Uterus (tissue), 4 donors: ENCODE measurements at places on chromosomes 2 and 18.
A peak's percentile ranks its signal among the peaks of the same experiment; 100 is the strongest.

DNA sequence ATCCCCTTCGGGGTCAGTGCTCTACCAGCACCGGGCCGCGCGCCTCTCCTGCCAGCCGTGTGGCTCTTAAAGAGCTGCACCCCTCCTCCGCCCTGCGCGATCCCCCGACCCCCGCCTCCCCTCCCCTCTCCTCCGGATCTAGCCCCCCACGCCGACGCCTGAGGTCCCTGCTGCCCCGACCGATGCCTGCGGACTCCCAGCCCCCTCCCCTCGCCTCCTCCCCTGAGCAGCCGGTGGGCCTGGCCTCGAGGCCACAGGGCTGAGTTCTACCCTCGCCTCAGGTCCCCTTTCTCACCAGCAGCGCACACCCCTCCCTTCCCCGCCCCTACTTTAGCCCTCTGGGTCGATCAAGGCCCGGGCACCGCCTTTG lies 5.8 kb upstream of the SIX3 start:
- no peak for DNase-seq

GRCh38 chr2:146762786-146763185 lies 1082.0 kb upstream of the ACVR2A start:
- DNase-seq: no peak

DNA sequence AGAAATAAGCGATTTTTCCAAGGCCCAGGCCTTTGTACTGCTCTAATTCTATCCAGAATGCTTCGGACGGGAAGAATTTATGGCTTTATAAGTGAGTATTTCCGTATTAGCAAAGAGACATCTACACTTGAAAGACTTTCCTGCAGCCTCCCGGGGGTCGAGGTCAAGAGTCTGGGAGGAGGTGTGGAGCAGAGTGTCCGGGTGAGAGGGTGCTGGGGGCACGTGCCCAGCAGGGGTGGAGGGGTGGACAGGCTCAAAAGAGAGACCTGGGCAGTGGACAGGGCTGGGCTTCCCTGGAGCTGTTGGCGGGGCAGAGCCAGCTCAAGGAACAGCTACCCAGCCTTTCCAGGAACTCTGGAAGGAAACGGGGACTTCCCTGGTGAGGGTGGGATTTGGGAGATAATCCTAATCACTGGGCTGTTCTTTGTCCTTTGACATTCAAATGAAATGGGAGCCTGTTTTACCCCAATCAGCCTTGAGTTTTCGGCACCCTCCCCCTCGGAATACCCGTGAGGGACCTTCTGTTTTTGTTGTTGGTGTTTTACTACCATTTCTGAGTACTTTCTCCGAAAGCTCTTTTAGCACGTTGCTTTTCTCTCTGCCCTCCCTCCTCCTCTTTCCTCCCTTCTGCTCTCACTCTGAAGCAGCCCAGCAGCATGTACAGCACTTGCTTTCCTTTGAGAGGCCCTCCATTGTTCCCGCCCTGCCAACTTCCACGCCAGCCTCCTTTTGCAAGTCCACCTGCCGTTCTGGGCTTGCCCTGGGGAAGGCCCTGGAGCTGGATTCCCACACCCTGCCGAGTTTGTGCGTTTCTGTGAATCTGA lies 164.7 kb downstream of the AGAP1 start:
- no peak for DNase-seq

GRCh38 chr2:11903085-11903606 lies 156.7 kb downstream of the LPIN1 start:
- no peak for DNase-seq

DNA sequence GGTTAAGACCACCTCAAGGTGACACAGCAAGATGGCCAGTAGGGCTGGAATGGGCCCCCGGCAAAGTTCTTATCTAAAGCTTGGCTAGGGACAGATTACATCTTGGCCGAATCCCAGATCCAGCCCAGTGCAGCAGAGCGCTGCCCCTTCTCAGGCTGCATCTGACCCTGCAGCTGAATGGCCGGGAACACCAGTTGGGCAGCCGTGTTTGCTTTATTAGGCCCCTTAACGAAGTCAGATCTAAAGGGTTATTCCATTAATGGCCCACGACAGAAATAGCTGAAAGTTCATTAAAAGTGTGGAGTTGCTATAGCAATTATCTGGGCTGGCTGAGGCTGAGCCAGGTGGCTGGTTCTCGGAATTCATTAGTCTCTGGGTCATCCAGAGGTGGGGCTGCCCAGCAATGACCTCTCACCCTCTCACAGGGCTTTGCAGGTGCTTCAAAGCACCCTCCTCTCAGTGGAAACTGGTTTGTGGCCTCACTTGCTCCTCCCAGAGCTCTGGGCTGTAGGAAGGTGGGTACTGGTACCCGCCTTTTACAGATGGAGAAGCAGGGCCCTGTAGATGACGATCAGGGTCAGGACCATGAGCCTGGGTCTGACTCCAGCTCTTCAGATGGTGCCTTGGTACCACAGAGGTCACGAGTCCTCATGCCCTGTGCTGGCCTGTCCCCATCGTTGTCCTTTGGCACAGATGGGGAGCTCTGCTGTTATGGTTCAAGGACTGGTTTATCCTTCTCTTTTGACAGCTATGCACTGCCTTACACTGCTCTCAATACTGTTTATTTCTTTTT lies 68.8 kb downstream of the EMX1 start:
- no peak for DNase-seq

DNA sequence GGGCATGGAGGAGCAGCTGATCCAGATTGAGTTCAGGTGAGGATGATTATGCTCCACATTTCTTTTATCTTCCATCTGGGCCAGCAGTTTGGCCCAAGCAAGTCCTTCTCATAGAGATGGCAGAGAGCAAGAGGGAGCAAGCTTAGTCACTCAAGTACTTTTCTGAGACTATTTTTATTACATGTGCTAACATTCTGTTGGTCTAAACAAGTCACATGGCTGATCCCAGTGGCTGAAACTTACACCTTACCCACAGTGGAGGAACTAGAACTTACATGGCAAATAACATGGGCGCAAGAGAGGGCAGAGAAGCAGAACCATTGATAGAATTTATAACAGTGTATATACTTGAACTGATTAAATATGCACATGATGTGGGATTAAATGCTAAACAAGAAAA lies 105.7 kb downstream of the KYNU start:
- no peak for DNase-seq

GRCh38 chr2:72144632-72145288 lies 2.9 kb downstream of the CYP26B1 start:
- DNase-seq: peak; percentile 23

GRCh38 chr18:67742954-67743353 lies 226.4 kb upstream of the DSEL start:
- no peak for DNase-seq

DNA sequence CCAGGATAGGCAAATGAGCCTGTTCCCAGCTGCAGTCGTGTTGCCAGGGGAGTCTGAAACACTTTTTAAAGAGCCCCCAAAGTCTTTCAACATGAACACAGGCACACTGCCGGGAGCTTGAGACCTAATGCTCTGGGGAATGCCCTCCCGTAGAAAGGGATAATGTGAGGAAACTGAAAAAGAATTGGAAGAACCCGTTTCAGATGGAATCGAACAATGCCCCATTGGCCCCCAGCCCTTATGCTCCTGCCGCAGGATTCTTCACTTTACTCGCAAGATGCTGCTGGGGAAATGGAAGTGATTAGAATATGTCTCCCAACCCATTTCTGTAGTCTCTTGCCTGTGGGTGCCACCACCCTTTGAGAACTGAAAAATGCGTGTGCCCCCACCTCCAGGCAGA lies 136.3 kb upstream of the GATA6 start:
- no peak for DNase-seq

GRCh38 chr2:170882758-170883157 lies 46.3 kb upstream of the GORASP2 start:
- no peak for DNase-seq

GRCh38 chr18:48100165-48100575 lies 169.7 kb upstream of the SMAD2 start:
- DNase-seq: peak; percentile 60

DNA sequence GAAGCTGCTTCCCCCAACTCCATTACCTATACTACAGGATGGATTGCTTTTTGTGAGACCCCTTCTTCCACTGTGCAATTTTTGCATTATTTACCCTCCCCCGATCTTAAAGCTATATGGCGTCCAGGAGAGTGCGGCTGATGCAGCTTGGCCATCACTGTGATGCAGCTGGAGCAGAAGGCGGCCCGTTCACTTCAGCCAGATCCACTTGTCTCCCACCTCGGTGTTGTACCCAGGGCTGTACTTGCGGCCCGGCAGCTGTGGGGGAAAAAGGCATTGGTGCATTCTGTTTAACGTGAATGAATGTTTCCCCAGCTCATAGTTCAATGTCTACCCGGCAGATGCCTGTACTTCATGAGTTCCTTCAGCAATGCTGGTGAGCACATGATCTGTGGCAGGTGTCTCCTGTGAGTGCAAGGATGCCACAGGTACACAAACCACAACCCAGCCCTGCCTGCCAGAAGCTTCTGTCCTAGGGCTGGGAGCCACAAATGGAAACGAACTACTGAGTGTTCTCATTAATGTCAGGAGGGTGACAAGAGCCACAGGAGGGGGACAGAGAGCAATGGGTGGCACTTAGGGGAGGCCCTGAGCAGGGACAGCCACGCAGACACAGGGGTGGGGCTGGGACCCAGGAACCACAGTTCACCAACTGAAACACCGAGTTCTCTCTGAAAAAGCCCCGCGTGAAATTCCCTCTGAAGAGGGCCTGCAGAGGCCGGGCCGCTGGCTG lies 64.0 kb downstream of the NDUFA10 start:
- DNase-seq: no peak

- DNase-seq: no peak
Measured at GRCh38 chr2:74138600-74139323, 8.9 kb downstream of the BOLA3 start.

GRCh38 chr18:59650266-59650820 lies 46.9 kb downstream of the CCBE1 start:
- no peak for DNase-seq

GRCh38 chr2:204727368-204727767 lies 182.1 kb downstream of the PARD3B start:
- no peak for DNase-seq

DNA sequence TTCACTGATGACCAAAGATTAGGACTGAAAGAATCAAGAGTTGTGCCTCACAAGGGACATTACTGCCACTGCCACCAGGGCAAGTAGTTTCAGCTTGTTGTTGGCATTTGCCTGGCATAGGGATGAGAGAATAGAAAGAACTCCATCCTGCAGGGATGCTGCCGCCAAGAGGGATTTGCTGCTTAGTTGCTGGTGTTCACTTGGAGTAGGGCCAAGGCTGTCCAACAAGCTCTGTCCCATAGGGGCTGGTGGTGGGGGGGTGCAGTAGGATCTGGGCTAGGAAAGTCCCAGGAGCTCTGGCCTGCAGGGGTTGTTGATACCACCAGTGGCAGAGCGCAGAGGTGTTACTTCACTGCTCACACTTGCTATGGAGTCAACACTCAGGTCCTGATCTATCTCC lies 84.9 kb upstream of the MGAT4A start:
- no peak for DNase-seq

- DNase-seq: no peak
Measured at GRCh38 chr18:5298156-5298852, 2.8 kb upstream of the ZBTB14 start.

GRCh38 chr2:115484486-115484885 lies 1042.0 kb downstream of the DPP10 start:
- DNase-seq: no peak

- DNase-seq: no peak
Measured at GRCh38 chr2:120272763-120273481, 20.3 kb downstream of the RALB start.

- DNase-seq: no peak
Measured at GRCh38 chr2:20343128-20343527, 7.5 kb downstream of the PUM2 start.

- DNase-seq: no peak
Measured at GRCh38 chr2:46135958-46136357, 161.2 kb upstream of the EPAS1 start.

DNA sequence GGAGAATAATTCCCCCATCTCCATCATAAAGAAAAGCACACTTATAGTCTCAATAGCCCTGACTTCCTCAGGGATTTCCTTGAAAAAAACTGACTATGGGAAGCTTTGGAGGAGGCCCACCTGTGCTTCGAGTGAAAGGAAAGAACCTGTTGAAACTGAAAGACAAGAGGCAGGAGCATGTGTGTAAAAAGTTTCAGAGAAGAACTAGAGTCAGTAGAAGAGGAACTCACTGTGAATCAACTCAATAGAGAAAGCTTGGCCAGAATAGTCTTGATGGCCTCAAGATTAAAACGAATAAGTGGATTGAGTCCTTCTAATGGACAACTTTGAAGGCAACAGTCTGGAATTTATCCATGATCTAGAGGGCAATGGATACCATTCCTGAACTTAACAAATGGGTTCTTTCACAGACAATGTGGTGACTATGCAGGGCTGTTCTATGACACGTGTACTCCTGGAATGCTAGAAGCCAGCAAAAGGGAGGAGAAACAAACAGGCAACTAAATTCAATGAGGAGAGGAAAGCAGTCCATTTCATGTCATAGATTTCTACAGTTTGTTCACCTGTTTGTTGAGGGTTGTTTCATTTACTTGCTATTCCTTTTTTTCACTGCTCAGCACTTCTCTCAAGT lies 442.3 kb downstream of the GRB14 start:
- no peak for DNase-seq

GRCh38 chr2:233418761-233419546 lies 64.7 kb downstream of the DGKD start:
- no peak for DNase-seq

DNA sequence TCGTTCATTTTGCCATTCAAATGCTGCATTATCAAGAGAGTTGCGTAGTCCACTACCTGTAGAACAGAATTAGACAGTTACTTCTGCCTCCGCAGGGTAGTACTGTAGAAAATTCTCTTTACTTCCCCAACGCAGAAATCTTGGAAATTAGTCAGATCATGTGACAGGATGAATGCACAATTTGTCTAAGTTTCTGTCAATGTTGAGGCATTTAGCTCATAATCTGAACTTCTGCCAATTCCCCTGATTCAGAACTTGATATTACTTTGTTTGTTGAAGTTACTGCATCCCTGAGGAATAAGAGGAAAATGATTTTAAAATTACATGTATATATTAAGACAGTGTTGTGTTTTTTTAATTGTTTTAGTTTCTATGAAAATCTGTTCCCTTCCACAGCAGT lies 83.4 kb downstream of the TTC27 start:
- DNase-seq: no peak

- DNase-seq: peak; percentile 21
Measured at GRCh38 chr18:32469190-32469651, 1.5 kb downstream of the GAREM1 start.

- DNase-seq: no peak
Measured at GRCh38 chr18:32298171-32298667, 108.4 kb downstream of the MEP1B start.

GRCh38 chr2:100880730-100881129 lies 60.8 kb downstream of the NPAS2 start:
- no peak for DNase-seq

- no peak for DNase-seq
Measured at GRCh38 chr2:242051463-242051862, 181.9 kb downstream of the RTP5 start.

- no peak for DNase-seq
Measured at GRCh38 chr18:55420665-55421307, 167.2 kb downstream of the TCF4 start.

DNA sequence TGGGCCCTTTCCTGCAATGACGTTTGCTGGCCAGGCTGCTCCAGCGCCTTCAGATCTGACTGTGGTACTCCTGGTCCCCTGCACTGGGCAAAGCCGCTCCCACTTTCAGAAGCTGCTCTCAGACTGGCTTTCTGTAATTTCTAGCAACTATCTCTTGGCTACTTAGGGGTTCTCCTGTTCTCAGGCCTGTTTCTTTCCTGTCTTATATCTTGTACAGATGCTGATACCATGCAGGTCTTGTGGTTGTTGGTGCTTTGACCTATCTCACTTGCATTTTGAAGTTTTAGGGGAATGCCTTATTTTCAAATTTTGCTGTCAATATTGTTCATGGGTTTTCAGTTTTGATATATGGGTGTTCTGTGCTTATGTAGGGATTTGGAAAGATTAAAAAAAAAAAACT lies 145.8 kb downstream of the CLIP4 start:
- DNase-seq: no peak
